DMS79 treated with DMSO at 0.1 percent for 48 hours (cell line): ENCODE measurements at places on chromosomes 2 and 18.

DNA sequence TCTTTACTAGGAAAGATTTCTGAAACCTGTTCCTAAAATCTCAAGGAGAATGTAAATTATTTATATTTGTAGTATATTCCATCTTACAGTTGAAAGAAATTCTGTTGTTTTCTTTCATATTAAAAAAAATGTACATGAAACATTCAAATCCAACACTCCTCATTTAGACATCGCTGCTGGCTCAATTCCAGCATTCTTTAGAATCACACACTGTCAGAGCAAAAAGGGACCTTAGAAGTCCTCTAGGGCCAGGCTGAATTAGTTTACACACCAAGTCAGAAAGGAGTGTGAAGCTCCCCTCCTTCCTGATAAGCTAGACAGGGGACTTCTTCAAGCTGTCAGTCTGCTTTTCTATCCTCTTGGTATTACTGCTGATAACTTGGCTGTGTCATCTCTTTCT lies 158.6 kb upstream of the LTBP1 start:
- no peak for DNase-seq

GRCh38 chr2:21793461-21793860 lies 669.7 kb downstream of the TDRD15 start:
- no peak for DNase-seq

DNA sequence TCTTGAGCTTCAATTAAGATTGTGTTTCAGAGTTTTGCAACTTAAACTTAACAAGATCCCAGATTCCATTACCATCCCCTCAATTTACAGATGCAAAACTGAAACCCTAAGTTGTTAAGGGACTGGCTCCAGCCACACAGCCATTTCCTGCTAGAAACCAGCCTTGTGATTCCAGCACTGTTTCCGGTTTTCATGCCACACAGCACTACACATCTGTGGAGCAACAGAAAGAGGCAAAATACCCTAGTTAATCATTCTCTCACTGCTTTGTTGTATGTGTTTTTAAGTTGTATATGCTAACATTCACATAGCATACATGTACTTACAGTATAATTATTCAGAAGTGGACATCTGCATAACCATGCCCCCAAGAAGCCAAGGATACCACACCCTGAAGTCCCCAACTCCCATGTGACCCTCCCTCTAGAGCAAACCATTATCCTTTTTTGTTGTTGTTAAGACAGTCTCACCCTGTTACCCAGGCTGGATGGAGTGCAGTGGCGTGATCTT lies 87.4 kb downstream of the MYO5B start:
- no peak for DNase-seq

GRCh38 chr18:26480897-26481795 lies 67.2 kb downstream of the KCTD1 start:
- no peak for DNase-seq

- DNase-seq, result no peak
Observed at GRCh38 chr18:49238433-49239042, 221.9 kb downstream of the DYM start.

GRCh38 chr2:19465978-19466377 lies 107.6 kb upstream of the OSR1 start:
- no peak for DNase-seq

- peak; percentile 39 for DNase-seq
Observed at GRCh38 chr2:70523996-70524965, 29.3 kb downstream of the TGFA start.

DNA sequence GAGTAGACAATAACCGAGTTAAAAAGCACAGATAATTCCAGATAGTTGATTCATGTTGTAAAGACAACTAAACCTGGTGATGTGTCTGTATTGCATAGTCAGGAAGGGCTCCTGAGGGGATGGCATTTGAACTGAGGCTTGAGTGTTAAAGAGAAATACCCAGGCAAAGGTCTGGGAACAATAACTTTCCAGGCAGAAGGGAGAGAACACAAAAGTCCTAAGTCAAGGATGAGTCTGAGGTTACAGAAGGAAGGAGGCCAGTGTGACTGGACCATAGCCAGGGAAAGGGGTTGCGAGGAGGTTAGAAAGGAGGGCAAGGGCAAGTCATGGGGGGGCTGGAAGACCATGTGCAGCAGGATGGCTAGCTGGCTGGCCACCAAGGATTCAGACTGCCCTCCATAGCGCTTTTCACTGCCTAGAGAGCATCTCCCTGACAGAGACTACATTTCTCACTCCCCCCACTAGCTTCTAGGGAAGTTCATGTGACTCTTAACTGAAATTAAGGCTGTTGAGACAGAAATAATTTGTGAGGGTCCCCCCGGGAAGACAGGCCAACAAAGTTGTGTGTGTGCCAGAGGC lies 135.5 kb upstream of the CREB1 start:
- DNase-seq, result no peak

- DNase-seq, result no peak
Observed at GRCh38 chr2:2577407-2577831, 246.3 kb upstream of the MYT1L start.

- DNase-seq, result peak; percentile 80
Observed at GRCh38 chr2:209368914-209369313, 54.9 kb upstream of the MAP2 start.
